ENCODE measurements at places on chromosomes 7 and 10.
A peak's percentile ranks its signal among the peaks of the same experiment; 100 is the strongest.

- no peak for DNase-seq
Measured at GRCh38 chr10:13139150-13139549, 22.2 kb upstream of the MCM10 start.

GRCh38 chr7:122528879-122529481 lies 169.9 kb downstream of the RNF133 start:
- DNase-seq, result no peak

DNA sequence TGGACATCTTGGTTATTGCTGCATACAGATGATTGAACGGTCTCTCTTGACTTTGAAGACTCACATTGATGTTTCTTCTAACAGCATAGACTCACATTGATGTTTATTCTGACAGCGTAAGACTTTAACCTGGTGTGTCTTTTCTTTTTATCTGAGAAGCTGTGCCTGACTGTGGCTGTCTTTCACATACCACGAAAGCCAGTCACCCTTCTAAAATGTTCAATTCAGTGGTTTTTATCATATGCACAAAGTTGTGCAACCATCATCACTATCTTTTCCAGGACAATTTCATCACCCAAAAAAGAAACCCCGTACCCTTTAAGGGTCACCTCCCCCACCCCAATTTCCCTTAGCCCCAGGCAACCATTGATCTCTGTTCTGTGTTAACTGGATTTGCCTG lies 24.7 kb downstream of the CELF2 start:
- DNase-seq, result no peak

DNA sequence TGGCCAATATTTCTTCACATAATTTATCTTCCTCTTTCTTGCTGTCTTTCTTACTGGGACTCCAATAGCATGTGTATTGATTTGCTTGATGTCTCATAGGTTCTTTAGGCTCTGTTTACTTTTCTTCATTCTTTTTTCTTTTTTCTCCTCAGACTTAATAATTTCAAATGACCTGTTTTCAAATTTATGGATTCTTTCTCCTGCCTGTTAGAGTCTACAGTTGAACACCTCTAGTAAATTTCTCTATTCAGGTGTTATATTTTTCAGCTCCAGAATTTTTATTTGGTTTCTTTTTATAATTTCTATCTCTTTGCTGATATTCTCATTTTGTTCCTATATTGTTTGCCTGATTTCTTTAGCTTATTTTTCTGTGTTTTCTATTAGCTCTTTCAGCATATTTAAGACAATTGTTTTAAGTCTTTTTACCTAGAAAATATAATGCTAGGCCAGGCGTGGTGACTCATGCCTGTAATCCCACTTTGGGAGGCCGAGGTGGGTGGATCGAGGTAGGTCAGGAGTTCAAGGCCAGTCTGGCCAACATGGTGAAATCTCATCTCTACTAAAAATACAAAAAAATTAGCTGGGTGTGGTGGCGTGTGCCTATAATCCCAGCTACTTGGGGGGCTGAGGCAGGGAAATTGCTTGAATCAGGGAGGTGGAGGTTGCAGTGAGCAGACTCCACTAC lies 61.9 kb upstream of the TNS3 start:
- DNase-seq, result no peak

DNA sequence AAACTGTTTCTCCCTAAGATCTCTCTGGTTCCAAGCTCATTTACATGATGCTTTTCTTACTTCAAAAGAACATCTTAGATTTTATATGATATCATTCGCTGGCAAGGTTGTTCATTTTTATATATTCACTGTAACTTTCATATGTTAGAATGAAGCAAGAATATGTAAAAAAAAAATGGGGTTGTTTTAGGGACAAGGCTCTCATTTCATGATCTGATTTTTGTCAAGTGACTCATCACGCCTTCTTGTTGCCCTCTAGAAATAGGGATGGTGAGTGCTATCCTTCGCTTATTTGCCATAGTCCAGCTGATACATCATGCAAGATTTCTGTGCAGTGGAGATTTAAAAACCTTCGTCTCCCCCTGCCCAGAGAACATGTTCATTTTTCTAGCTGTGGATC lies 14.0 kb upstream of the CELF2 start:
- DNase-seq, result no peak

DNA sequence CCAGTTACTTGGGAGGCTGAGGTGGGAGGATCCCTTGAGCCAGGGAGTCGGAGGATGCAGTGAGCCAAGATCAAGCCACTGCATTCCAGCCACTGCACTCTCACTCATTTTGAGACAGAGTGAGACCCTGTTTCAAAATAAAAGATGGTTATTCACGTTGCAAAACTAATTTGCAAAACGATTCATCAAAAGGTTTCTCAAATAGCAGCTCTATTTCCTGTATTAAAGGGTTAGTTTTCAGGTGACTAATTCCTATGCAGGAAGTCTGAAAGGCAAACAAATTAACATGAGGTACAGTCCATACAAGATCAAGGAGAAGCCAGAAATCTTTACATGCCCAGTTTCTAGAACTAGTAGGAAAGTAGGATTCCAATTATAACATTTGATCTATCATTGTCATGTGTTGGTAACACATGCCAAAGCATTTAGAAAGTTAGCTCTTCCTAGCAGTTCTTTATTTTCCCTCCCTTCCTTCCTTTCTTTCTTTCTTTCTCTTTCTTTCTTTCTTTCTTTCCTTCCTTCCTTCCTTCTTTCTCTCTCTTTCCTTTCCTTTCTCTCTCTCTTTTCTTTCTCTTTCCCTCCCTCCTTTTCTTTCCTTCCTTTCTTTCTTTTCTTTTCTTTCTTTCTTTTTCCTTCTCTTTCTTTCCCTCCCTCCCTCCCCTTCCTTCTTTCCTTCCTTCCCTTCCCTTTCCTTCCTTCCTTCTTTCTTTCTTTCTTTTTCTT lies 49.3 kb downstream of the DENND2A start:
- DNase-seq, result no peak

DNA sequence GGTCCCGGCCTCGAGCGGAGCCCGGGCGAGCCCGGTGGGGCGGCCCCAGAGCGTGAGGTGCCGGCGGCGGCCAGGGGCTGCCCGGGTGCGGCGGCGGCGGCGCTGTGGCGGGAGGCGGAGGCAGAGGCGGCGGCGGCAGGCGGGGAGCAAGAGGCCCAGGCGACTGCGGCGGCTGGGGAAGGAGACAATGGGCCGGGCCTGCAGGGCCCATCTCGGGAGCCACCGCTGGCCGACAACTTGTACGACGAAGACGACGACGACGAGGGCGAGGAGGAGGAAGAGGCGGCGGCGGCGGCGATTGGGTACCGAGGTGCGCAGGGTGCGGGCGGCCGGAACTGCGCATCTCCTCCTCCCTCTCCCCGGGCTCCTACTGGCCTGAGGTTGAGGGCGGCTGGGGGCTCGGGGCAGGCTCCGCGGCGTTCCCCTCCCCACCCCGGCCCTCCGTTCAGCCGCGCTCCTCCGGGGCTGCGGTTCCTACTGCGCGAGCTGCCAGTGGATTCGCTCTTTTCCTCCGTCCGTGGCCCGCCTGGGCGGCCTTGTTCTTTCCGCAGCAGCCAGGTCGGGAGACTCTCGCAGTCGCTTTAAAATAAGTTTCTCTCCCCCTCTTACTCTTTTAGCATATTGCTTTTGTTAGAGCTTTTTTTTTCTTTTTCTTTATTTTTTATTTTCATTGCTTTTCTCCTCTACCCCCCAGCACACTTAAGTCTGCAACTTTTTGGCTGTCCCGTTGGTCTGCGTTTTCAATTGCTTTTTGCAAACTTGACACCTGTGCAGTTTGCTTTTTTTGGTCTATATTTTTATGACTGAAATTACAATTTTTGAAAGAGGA lies 600 bp downstream of the SIRT1 start:
- peak; percentile 11 for DNase-seq

DNA sequence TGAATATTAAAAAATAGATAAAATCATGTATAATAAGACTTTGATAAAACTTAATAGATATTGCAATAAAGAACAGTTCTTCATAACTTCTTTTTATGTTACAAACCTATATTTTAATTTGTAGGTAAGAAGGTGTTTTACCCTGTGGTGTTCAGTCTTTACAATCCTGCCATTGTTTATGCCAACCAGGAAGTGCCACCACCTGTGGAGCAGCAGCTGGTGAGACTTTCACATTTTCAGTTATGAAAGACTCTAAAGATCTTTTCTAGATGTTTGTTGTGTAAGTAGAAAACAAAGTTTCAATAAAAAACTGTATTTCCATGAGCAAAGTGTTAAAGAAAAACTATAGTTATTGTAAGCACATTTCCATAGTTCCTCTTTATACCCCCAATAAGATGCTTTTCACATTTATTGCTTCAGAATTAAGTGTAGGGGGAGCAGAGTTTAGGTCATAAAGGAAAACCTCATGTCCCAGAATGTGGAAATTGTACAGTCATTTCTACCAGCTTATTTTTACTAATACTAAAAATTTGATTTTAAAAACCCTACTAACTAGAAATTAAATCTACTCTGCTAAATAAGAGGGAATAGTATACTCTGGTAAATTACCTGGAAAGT lies 28.7 kb downstream of the CSGALNACT2 start:
- DNase-seq, result no peak

- DNase-seq, result no peak
Measured at GRCh38 chr7:156829669-156830336, 63.2 kb downstream of the LMBR1 start.

- no peak for DNase-seq
Measured at GRCh38 chr10:110574420-110574819, 6.9 kb downstream of the SMC3 start.

DNA sequence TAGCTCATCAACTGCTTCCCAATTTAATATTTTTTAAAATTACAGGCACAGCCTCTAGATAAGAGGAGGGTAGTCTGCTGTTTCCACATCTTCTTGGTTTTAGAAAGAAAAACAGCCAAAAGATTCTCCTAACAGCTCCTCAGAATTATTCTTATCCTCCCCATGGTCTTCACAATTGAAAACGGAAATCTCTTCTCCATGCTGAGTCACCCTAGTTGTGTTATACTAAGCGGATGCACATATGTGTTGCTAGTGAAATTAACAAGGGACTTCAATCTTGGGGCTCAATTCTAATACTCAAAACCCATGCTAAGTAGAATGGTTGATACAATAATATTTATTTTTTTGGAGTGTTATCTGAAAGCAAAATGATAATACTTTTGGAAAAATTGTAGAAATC lies 71.9 kb upstream of the NPY start:
- no peak for DNase-seq

DNA sequence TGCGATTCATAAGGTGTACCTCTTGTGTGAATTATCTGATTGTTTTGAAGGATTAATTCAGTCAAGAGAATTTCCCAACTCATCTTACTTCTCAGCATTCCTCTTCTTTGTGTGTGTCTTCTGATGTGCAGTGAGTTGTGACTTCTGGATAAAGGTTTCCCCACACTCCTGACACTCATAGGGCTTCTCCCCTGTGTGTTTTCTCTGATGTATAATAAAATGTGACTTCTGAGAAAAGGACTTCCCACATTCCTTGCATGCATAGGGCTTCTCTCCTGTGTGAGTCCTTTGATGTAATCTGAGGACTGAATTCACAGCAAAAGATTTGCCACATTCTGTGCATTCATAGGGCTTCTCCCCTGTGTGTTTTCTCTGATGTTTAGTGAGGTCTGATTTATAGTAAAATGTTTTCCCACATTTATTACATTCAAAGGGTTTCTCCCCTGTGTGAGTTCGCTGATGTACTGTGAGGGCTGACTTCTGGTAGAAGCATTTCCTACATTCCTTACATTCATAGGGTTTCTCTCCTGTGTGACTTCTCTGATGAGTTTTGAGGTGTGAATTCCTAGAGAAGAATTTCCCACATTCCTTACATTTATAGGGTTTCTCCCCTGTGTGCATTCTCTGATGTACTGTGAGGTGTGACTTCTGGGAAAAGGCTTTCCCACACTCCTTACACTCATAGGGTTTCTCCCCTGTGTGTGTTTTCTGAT lies 24.2 kb downstream of the ZNF25 start:
- no peak for DNase-seq

- no peak for DNase-seq
Measured at GRCh38 chr7:3307435-3307834, 6.4 kb downstream of the SDK1 start.

- no peak for DNase-seq
Measured at GRCh38 chr10:122475100-122475499, 13.7 kb downstream of the HTRA1 start.

- no peak for DNase-seq
Measured at GRCh38 chr7:68694656-68695055, 903.6 kb upstream of the AUTS2 start.

DNA sequence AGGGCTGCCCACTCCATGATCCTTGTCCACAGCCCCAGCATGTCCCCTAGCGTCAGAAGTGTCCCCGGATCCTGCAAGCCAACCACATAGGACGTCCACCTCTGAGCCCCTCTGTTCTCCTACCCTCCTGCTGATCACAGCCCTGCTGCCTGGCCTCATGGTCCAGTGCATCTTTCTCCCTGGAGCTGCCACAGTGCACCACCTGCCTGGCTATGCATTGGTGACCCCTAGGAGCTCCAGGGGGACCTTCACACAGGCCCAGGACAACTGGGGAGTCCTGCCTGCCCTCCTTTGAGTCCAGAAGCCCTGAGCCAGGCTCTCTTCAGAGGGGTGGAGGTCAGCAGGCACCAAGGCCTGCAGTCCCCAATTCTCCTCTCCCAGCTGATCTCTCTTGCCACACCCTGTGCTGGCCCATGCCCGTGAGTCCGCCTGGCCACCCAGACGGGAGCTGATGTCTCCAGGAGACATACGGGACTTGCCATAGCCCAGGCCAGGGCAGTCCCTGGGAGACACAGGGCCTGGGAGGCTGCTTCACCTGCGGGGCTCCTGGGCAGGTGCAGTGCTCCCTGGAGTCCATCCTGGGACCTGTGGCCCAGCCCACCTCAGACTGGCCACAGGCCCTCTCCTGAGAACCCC lies 77.4 kb upstream of the RET start:
- no peak for DNase-seq

DNA sequence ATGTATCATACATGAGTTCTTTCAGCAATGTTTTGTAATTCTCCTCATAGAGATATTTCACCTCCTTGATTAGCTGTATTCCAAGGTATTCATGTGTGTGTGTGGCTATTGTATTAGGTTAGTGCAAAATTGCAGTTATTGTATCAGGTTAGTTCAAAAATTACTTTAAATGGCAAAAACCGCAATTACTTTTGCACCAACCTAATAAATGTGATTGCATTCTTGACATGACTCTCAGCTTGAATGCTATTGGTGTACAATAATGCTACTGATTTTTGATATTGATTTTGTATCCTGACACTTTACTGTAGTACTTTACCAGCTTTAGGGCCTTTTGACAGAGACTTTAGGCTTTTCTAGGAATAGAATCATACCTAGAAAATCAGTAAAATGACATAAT lies 297.4 kb downstream of the ZWINT start:
- no peak for DNase-seq

All from AG04450 (cell line).